ENCODE measurements at places on chromosomes 3 and 15. TPM values are rescaled to one million over a fixed set of nuclear protein-coding genes. Genes with fewer than 3 reads are reported as not detected.

CCR9 gene
- not detected for total RNA-seq

GRCh38 chr3:85258819-85259218 lies 300.0 kb downstream of the CADM2 start:
- no peak for DNase-seq

- no peak for DNase-seq
These were observed 28.3 kb downstream of the RFT1 start for GRCh38 chr3:53101956-53102355.

TRIM71 gene
- total RNA-seq = not detected

Data from heart right ventricle (tissue), 16 donors.